ENCODE measurements at places on chromosomes 13 and 19.

DNA sequence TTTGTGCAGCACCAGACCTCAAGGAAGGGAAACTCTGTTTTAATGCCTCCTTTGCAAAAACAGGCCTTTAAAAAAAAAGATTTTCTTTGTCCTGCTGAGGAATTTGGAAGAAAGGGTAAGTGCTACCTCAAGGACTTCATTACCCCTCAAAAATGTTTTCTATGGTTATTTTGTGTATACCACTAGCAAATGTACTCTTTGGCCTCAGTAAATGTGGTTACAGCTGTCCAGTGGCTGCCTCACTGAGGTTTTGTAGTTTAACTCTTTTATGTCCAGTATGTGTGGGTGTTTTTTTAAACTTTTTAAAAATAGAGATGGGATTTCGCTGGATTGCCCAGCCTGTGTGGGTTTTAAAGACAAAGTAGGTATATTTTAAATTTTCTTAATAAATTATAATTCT is 42.2 kb upstream of the TSC22D1 start:
- DNase-seq: peak; percentile 80

DNA sequence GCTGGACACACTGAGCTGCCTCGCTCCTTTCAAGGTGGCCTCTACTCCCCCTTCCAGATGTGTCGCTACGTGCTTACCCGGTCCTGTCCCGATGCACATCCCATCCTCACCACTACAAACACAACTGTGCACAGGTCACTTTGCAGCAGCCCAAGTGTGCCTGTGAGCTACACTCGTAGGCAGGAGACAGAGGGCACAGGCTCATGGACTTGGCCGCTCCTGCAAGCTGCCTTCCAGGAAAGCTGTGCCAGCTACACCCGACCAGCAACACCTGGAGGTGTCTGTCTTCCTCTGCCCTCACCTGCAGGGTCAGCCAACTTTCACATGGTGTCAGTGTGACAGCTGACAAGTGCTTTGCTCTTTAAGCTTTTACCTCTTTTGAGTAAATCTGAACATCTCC is 15.4 kb downstream of the CARS2 start:
- DNase-seq: no peak

- DNase-seq: no peak
Measured at GRCh38 chr13:49791315-49791710, 1.2 kb downstream of the KPNA3 start.

GRCh38 chr19:55482156-55482961 is 2.6 kb upstream of the NAT14 start:
- DNase-seq: no peak

DNA sequence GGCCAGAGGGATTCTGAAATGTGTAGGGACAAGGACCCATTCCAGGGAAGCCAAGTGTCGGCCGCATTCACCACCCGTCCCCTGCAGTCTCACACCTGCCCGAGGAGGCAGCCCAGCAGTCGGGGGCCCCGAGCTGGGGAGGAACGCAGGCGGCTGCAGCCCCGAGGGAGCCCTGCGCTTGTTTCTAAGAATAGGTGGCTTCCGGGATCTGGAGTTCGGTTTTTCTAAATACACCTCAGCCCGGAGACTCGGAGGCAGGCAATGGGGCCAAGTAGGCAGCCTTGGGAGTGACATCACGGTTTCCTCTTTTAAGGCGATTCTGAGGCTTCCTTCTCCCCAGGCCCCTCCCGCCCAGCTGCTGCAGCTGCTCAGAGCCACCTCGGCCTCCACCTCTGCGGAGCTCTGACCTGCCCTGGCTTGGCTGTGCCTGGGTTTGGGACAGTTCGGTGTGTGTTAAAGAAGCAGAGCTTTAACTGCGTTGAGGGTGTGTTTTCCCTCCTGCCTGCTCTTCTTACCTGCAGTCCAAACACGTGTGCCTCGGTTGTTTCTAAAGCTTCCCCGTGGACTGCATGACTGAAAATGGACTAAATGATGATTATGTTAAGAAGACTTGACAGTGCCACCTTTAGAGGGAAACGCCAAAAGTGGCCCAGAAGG is 80.5 kb downstream of the COL4A2 start:
- no peak for DNase-seq

GRCh38 chr19:1244693-1245451 is 3.3 kb downstream of the ATP5F1D start:
- no peak for DNase-seq

GRCh38 chr13:77497835-77498234 is 37.7 kb upstream of the SCEL start:
- DNase-seq: no peak

DNA sequence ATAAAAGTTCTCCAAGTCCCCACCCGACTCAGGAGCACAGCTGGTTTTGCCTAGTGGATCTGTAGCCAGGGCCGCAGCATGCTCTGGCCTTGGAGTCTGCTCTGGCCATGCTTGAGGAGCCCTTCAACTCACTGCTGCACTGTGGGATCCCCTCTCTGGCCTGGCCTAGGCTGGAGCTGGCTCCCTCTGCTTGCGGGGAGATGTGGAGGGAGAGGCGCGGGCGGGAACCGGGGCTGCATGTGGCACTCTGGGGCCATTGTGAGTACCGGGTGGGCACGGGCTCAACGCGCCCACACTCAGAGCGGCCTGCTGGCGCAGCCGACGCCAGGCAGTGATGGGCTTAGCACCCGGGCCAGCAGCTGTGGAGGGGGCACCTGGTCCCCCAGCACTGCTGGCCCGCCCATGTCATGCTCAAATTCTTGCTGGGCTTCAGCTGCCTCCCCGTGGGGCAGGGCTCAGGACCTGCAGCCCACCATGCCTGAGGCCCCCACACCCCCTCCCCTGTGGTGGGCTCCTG is 57.0 kb upstream of the ATP12A start:
- no peak for DNase-seq

DNA sequence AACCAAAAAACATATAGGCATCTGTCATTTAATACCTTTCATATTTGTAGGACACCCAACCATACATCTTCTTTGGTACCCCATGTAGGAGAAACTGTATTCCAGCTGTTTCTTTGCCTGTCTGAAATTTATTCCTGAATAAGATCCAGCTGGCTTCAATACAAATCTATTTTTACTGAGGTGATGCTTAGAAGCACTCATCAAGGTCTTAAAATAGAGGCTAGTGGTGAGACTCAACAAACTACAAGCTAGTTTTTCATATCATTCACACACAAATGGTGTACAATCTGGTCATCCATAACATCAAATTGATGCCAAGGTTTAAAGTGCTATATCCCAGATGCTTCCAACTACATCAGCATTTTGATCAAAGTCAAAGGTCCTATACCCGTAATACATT is 1071.3 kb upstream of the MIR17HG start:
- DNase-seq: no peak

DNA sequence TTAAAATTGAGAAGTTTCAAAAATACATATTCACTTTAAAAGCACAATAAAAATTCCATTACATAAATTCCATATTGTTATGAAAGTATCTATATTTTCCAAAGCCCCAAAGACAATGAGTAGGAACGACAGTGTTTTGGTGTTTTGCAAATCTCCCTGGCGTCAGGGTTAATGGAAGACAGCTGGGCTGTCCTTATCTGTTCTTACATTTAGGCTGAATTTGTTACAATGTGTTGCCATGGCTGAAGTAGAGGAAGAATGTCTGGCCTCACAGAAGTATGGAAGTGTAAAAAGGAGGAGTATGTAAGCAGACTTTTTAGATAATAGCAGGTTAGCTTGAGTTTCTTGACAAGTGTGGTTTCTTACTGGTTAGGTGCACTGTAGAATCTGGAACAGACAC is 124.4 kb upstream of the SPATA13 start:
- DNase-seq: no peak

DNA sequence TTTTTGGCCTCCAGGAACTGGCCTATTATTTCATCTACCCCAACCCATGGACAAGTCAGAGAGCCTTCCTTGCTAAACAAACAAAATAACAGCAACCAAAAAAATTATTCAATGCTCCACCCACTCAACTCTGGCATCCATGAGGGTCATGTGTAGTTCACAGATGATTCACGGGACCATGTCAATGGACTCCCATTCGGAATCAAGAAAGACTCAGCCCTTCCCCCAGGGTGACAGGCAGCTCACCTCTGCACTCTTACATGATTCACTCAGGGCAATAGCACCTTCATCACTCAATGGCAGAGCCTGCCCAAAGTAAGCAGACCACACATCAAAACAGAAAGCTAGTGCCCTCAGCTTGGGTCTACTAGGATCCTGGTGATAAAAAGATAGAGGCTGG is 14.3 kb upstream of the SCEL start:
- DNase-seq: no peak

- DNase-seq: peak; percentile 37
Measured at GRCh38 chr19:49809160-49809940, 3.7 kb downstream of the FUZ start.

GRCh38 chr13:73842626-73843025 is 291.6 kb downstream of the KLF12 start:
- no peak for DNase-seq

DNA sequence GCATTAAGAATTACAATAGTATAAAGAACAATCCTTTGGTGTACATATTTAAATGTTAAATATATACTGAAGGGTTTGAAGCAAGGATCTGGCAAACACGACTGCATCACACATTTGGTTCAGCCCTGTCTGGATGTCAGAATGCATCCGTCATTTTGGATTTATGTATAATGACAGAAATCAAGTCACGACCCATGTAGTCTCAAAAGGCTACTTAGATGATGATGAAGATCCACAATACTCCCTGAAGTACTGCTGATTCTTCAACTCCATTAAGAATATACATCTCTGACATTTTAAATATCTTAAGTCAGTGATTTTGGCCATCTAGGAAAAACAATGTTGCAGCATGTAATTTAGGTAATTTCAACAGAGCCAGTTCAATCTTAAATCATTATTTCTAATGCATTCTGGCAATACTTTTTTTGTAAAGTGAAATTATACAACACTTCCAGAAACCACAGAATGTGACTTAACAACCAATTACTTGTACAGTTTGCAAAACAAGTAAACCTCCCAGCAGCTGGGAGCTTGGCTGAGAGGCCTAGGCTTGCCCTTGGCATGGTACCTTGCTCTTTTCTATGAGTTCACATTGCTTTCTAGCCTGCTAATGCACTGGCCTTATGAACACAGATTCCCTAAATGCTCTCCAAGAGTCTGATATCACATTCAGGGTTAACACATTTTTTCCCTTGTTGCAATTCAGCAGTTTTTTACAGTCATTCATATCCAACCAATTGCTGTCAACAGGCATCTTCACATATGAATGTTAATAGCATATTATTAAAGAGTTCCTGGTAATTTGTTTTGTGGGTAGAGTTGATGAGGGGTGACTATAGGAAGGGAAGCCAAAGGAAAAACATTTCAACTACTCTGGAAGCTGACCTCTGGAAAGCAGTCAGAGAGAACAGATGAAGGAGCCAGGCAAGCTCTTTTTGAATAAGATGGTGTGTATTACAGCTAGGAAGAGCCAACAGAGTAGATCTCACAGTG is 175.2 kb downstream of the ENOX1 start:
- DNase-seq: no peak

GRCh38 chr19:15453906-15454860 is 4.4 kb upstream of the WIZ start:
- no peak for DNase-seq

DNA sequence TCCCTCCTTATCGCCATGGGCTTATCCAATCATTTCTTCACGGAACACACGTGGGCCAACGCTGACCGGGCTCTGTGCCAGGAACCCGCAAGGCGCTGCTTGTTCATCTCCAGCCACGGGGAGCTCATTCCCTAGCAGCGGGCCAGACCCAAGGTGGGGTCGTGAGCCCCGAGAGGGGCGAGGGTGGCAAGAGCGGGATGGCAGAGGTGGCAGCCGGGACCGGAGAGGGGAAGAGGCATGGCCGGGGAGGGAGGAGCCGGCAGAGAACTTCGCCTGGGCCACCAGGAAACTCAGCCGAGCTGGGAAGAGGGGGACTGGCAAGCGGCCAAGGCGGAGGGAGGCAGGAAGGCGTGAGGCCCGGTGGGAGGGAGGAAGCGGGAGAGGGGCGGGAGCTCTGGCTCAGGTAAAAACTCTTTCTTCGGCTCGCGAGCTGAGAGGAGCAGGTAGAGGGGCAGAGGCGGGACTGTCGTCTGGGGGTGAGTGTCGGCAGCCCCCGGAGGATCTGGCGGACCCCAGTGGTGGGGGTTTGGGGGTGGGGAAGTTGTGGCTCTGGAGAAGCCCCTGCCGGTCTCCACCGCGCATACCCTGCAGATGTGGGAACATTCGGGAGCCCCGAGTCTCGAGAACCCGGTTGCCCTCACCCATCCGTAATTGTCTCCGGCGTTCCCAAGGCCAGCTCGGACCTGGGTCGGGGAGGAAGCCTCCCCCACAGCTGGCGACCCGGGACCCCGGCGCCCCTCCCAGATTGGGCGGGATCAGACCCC is at the start of gene B3GNT3:
Gene B3GNT3, plus strand, starts transcription at position 408 of the 764 bp plus-strand sequence. CDS start 12,670 bp downstream, outside the sequence.
- no peak for DNase-seq

GRCh38 chr13:62663767-62664166 is 1248.1 kb upstream of the PCDH20 start:
- DNase-seq: no peak

GRCh38 chr13:67841071-67841470 is 610.9 kb upstream of the PCDH9 start:
- no peak for DNase-seq

DNA sequence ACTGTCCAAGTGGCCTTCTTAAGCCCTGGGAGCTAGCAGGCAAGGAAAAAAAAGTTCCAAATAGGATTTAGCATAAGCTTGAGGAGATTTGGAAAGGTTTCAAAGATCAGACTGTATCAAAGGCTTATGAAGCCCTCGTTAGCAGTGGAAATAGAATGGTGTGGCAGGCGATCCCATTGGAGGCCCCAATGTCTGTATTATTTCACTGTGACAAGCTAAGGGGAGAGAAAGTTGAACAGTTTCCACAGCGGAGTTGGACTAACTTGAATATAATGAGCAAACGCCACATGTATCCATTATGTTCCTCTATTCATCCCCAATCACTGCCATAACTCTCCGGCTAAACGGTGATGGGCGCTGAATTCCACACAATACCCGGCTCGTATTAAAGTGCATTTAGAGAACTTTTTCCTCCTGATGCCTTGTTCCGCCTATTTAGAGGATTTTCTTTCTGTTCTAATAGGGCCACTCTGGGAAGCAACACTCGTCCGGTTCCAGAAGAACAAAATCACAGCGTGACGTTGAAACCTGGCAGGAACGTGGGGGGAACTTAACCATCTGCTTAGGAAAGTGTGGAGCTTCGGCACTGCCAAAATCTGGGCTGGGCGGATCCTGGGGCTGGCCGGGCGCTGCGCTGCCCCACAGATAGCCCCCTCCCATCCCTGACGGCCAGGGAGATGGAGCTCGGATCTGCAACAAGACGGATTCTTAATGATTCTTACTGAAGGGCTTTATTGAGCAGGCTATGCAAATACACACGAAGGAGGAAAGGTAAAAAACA is 1.0 kb upstream of the PCDH8 start:
- DNase-seq: no peak

DNA sequence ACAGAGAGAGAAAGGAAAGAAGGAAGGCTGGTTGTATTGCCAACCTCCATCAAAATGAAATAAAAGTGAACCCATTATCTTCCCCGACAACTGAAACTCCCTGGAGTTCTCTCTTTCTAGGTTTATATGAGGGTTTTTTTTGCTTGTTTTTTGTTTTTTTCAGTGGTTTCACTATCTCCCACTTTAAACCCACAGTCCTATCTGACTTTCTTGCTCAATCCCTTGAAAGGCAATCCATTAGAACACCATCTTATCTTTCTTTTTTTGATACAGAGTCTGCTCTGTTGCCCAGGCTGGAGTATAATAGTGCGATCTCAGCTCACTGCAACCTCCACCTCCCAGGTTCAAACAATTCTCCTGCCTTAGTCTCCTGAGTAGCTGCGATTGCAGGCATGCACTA is 158.0 kb upstream of the MIR17HG start:
- DNase-seq: no peak

GRCh38 chr13:61463024-61463423 is 47.4 kb upstream of the PCDH20 start:
- no peak for DNase-seq

GRCh38 chr13:26222520-26223046 is 469 bp upstream of the RNF6 start:
- DNase-seq: no peak

Measured in astrocyte of the cerebellum (primary cell).